ENCODE measurements at places on chromosomes 3 and 15. TPM values are rescaled to one million over a fixed set of nuclear protein-coding genes. Genes with fewer than 3 reads are reported as not detected.
A peak's percentile ranks its signal among the peaks of the same experiment; 100 is the strongest.

DNA sequence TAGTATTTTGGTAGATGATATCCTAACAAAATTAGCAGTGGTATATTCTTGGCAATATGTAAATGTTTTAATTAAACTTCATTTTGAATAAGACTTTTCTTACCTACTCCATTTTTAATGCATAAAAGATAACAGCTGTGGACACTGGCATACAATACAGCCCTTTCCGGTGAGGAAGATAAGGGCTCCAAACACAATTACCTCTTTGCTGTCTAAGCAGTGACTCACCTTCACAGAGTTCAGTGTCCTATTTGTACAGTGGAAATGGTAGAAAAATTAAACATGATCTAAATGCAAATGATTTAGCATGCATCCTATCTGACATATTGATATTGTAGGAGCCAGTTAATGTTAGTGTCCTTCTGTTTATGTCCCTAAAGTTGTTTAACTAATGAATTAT, 969.4 kb downstream of the PLOD2 start:
- H3K4me1 ChIP-seq, result no peaks in the 10 kb centered on the region
- no peaks in the 10 kb centered on the region for H3K27me3 ChIP-seq
- DNase-seq, result no peak
- no peak overlapping the region for H3K27ac ChIP-seq
- H3K36me3 ChIP-seq, result no peaks in the 10 kb centered on the region

DNA sequence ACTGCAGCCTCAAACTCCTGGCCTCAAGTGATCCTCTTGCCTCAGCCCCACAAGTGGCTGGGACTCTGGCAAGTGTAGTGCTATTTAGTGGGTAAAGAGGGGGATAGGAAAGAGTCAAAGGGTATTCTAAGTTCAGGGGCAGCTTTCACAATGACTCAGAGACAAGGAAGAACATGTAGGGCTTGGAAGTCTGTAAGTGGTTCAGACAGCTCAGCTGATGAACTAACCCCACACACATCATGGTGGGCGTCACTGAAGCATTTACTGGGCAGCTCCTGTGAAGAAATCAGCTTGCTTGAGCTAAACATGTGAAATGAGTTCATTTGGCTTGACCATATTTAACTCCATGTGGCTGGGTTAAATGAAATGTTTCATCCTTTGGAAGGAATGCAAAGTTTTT, 34.6 kb upstream of the THSD4 start:
- H3K4me1 ChIP-seq, result peaks cover 36% of the 10 kb centered on the region
- no peak for DNase-seq
- no peaks in the 10 kb centered on the region for H3K36me3 ChIP-seq
- peak overlapping the region; percentile 36 for H3K27ac ChIP-seq
- no peak overlapping the region for H3K4me3 ChIP-seq
- H3K27me3 ChIP-seq, result no peaks in the 10 kb centered on the region

- no peak overlapping the region for H3K27ac ChIP-seq
- no peaks in the 10 kb centered on the region for H3K27me3 ChIP-seq
- peaks cover 17% of the 10 kb centered on the region for H3K4me1 ChIP-seq
- H3K4me3 ChIP-seq, result no peak overlapping the region
- peaks cover 83% of the 10 kb centered on the region for H3K36me3 ChIP-seq
Measured at GRCh38 chr3:37074178-37074577, 80.9 kb downstream of the MLH1 start.

GRCh38 chr3:72335458-72336095, 512.7 kb downstream of the SHQ1 start:
- no peaks in the 10 kb centered on the region for H3K36me3 ChIP-seq
- no peak for DNase-seq
- peaks cover 35% of the 10 kb centered on the region for H3K4me1 ChIP-seq
- no peaks in the 10 kb centered on the region for H3K27me3 ChIP-seq
- no peak overlapping the region for H3K4me3 ChIP-seq
- no peak overlapping the region for H3K27ac ChIP-seq

- no peak overlapping the region for H3K27ac ChIP-seq
- no peaks in the 10 kb centered on the region for H3K27me3 ChIP-seq
- H3K4me1 ChIP-seq, result peaks cover 5% of the 10 kb centered on the region
- H3K36me3 ChIP-seq, result no peaks in the 10 kb centered on the region
Measured at GRCh38 chr3:99532246-99532645, 106.1 kb upstream of the COL8A1 start.

GRCh38 chr3:187015903-187016638, 85.7 kb downstream of the ST6GAL1 start:
- H3K4me1 ChIP-seq, result peaks cover 68% of the 10 kb centered on the region
- H3K27me3 ChIP-seq, result no peaks in the 10 kb centered on the region
- no peak for DNase-seq
- no peak overlapping the region for H3K4me3 ChIP-seq

DNA sequence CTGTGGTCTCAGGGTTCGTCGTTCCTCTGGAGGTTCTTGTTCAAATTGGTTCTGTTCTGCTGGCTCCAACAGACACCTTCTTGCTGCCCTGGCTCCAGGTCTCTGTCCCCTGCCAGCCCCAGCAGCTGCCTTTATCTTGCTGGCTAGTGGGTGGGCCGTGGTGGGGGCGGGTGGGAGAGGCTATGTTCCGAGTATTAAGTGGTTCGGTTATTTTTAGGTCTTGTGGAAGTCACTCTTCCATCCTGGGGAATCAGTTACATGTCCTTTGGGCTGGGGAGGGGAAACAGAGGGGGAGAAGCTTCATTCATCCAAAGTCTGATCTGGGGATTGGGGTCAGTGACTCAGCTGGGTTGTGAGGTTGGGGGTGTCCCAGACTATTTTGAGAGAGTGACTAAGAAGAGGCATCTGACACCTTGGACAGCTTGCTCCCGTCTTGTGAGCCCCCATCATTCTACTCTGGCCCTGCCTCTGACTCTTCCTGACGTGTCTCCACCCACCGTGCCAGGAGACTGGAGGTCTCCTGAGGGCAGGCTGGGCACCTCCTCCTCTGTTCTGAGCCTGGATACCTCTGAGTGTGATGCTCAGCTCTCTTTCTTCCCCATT, at the start of gene XIRP1:
Gene XIRP1 (minus strand): TSS at position 106 of the 603 bp plus-strand sequence. CDS start 3,150 bp downstream, outside the sequence.
- H3K4me1 ChIP-seq, result peaks cover 7% of the 10 kb centered on the region
- DNase-seq, result peak; percentile 60
- no peaks in the 10 kb centered on the region for H3K27me3 ChIP-seq
- no peaks in the 10 kb centered on the region for H3K36me3 ChIP-seq
- H3K4me3 ChIP-seq, result peak within 1 kb of the TSS; percentile 61

GRCh38 chr15:48469681-48470080, 138.5 kb downstream of the DUT start:
- H3K4me3 ChIP-seq, result no peak overlapping the region
- peaks cover 9% of the 10 kb centered on the region for H3K4me1 ChIP-seq
- no peak for DNase-seq
- no peaks in the 10 kb centered on the region for H3K27me3 ChIP-seq
- H3K27ac ChIP-seq, result no peak overlapping the region

FETUB gene
- polyA plus RNA-seq, result not detected

GRCh38 chr3:85783291-85783690, 824.5 kb downstream of the CADM2 start:
- H3K4me3 ChIP-seq, result no peak overlapping the region
- H3K36me3 ChIP-seq, result no peaks in the 10 kb centered on the region

DNA sequence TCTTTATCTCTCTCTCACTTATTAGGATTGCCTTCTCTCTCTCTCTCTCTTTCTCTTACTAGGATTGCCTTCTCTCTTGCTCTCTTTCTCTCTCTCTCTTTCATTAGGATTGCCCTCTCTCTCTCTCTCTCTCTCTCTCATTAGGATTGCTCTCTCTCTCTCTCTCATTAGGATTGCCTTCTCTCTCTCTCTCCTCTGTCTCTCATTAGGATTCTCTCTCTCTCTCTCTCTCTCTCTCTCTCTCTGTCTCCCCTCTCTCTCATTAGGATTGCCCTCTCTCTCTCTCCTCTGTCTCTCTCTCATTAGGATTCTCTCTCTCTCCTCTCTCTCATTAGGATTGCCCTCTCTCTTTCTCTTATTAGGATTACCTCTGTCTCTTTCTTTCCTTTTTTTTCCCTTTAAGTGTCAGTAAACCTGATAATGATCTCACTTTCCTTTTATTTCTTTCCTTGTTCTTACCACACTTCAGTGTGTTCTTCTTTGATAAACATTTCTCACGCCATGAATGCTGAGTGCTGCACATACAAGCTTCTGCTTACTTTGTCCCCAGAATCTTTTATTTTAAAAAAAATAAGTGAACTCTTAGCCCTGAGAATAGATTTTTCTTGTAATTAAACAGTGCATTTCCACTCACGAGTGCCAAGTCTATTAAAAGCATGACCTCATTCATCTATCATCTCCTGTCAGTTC, 243.4 kb upstream of the TBC1D5 start:
- H3K4me3 ChIP-seq, result no peak overlapping the region
- no peaks in the 10 kb centered on the region for H3K4me1 ChIP-seq
- H3K27ac ChIP-seq, result no peak overlapping the region
- no peaks in the 10 kb centered on the region for H3K27me3 ChIP-seq
- no peaks in the 10 kb centered on the region for H3K36me3 ChIP-seq

- H3K36me3 ChIP-seq, result no peaks in the 10 kb centered on the region
- H3K4me3 ChIP-seq, result no peak overlapping the region
- no peak overlapping the region for H3K27ac ChIP-seq
- no peaks in the 10 kb centered on the region for H3K27me3 ChIP-seq
- H3K4me1 ChIP-seq, result no peaks in the 10 kb centered on the region
Measured at GRCh38 chr3:24972491-24972890, 455.6 kb upstream of the RARB start.

DNA sequence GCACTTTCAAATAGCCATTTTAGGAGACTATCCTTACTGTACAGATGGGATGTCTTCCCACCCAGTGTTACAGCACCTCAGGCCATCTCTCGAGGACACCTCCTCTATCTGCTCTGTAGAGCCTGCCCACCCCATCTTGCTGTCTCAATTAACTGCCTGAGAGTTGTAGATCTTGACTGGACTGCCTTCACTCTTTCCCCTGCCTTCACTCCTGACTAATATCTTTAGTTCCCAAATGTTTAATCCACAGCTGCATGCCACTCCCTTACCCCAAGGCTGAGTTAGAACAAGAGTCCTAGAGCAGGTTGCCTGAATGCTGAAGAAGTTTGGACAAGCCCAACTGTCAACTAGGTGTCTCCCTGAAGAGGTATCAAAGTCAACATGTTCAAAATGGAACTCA, 1.3 kb upstream of the PP2D1 start:
- DNase-seq, result no peak
- H3K36me3 ChIP-seq, result no peaks in the 10 kb centered on the region
- H3K4me1 ChIP-seq, result no peaks in the 10 kb centered on the region
- H3K27me3 ChIP-seq, result no peaks in the 10 kb centered on the region
- H3K4me3 ChIP-seq, result no peak overlapping the region
- no peak overlapping the region for H3K27ac ChIP-seq

All from heart right ventricle (tissue), 16 donors.